ENCODE measurements at places on chromosomes 5 and 9.

GRCh38 chr9:71911908-71912335 lies 483 bp downstream of the C9orf85 start:
- no peak for DNase-seq

DNA sequence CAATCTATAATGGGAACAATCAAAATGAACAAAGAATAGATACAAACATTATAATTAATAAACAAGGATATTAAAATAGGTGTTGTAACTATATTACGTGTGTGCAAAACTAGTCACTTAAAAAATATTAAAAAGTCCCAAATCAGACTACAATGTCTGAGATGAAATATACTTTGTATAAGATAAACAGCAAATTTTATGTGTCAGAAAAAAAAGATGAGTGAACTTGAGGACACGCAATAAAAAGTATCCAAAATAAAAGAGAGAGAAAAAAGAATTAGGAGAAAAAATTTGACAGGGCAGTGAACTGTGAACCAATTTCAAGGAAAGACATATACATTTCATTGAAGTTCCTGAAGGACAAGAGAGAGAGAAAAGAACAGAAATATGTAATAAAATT lies 37.0 kb downstream of the AGTPBP1 start:
- no peak for DNase-seq

DNA sequence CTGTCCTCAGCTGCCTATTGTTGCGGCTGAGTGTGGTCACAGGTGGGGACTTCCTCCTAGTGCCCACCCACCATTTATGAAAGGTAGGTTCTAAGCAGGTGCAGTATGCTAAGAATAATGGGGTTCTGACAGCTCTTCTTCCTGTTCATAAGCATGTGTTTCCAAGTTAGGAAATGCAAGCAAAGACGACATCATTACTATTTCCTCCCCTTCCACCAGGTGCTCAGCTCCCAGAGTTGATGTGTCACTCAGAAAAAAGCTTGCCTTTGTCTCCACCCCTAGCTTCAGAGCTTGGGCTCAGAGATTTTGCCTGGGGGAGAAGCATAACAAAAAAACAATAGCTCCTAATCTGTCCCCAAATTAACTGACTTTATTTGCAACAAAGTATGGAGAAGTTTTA lies 1076.7 kb downstream of the NR2F1-AS1 start:
- no peak for DNase-seq

DNA sequence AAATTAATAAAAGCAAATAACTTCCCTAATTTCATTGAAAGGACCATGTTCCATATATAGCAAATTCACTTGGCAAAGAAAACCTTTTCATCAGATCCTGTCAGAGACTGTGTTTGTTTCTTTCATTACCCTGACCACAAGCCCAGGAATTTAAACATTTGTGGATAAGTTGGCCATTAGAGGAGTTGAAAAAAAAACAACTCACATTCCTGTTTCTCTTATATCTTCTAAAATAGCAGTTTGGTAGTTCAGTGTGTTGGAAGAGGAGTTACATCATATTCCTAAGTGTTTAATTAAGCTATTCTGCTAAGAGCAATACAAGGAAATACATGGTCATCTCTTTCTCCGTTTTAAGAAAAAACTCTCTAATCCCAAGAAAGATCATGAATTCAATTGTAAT lies 505.6 kb downstream of the TLE1 start:
- DNase-seq = no peak

GRCh38 chr9:124770359-124771020 lies 621 bp downstream of the NR6A1 start:
- DNase-seq = peak; percentile 23

DNA sequence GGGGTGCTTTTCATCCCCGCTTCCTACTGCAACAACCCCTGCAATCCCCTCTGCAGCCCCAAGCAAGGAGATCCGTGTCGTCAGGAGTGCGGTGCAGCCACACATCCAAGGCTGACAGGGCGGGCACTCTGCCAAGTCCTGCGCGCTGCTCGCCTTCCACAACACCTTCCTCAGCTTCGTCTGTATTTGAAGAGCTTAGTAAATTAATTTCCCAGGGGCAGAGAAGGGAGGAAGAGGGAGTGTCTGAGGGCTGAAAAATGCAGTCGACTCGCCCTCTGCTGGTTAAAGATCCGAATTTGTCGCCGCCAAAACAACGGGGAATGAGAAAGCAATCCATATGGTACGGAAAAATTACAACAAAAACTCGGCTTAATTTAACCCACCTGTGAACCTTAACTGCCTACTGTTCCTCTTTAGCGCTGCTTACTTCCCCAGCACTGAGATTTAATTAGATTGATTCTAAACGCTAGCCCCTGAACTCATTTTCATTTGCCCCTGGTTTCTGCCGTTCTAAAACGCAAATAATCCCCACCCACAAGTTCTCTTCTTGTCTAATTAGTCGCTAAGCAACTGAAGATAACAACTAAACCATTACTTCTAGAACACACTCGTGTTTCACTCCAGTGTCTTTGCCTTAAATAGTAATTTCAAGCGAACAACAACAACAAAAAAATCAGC lies 10.9 kb upstream of the PCDHB1 start:
- no peak for DNase-seq

DNA sequence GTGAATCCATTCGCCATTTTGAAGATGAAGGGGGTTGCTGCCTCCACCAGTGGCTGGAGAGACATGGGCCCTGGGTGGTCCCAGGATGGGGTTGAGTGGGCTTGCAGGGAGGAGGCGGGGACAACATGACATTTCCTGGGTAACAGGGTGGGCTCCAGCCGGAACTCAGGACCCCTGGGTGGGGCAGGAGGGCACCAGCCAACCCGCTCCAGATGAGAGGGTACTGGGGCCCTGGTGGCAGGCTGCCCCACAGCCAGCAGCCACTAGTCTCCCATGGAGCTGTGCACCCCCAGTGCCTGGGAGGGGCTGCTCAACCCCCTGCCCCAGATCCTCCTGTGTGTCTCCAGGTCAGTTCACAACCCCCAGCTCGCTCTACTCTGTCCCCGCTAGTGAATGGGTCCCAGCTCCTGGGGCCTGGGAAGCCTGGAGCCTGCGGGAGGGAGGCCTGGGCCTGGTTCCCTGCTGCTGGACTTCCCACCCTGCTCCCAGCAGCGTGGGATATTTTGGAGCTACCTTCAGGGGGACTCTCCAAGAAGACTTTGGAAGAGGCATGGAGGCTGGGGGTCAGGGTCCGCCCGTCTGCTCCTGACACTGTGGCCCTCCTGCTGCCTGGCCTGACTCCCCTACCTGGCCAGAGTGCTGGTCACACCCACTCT lies 55.9 kb downstream of the AHRR start:
- no peak for DNase-seq

DNA sequence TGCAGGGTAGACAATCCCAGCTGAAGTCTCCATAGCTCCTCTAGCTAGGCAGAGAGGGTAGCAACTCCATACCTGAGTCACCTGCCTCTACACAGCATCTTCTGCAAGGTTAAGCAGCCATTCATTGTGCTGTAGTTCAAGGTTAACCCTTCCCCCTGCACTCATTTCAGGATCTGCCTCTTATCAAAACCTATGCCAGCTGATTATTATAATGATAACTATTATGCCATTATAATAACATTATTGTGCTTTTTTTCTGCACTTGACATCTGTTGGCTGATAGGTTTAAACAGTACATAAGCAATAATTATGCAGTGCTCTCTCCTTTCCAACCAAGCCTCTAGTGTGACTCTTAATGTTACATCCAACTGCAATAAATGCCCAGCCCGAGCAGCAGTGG lies 17.3 kb downstream of the SIL1 start:
- no peak for DNase-seq

- no peak for DNase-seq
These were observed 222.7 kb downstream of the NR3C1 start for GRCh38 chr5:143180751-143181150.

All from stimulated activated CD4-positive, alpha-beta T cell treated with anti-CD3 and anti-CD28 coated beads, Interleukin-1b, Interleukin-23, amount 100 ng/mL, for 48 hours (primary cell).